NCI-H187 treated with DMSO at 0.1 percent for 48 hours (cell line): ENCODE measurements at places on chromosomes 4 and X.

GRCh38 chr4:113637363-113637762 is 124.2 kb downstream of the CAMK2D start:
- DNase-seq = no peak

GRCh38 chr4:8055206-8055605 is 103.4 kb downstream of the ABLIM2 start:
- DNase-seq = no peak

DNA sequence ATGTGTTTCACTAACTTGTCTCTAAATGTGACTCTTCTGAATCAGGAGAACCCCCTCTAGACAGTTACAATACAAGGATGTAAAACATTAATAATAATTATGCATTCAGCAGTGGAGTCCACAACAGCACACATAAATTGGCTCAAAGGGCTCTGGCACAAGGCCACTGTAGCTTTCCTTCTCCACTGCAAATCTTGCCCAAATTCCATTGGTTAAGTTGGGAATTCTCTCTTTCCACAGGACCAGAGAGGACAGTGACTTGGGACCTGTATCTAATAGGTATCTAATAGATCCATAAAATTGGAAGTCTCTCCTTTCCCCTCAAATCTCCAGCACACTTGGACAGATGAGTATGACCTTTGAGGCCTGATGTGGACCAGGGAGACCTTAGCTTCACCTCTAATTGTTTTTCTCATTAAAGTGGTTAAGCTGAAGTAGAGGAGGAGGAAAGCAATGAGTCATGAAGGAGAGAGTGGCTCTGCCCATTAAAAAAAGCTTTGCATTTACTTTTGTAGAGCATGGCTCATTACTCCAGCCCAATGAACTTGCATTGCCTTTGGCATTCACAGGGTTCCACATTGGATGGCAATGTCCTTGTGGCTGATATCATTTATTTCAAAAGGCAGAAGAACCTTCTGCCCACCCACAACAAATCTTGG is 72.3 kb upstream of the SH3RF1 start:
- DNase-seq = no peak

- DNase-seq = no peak
Measured at GRCh38 chr4:188408244-188409030, 269.2 kb downstream of the TRIML1 start.
